ENCODE measurements at places on chromosomes 12 and 14. TPM values are rescaled to one million over a fixed set of nuclear protein-coding genes. Genes with fewer than 3 reads are reported as not detected.

The KRT80 gene
- 8.1 TPM for polyA plus RNA-seq

The KCNA1 gene
- not detected for polyA plus RNA-seq

The RNASE2 gene
- 0.45 TPM for polyA plus RNA-seq

The SSTR1 gene
- 8.1 TPM for polyA plus RNA-seq

The CCDC197 gene
- polyA plus RNA-seq: not detected

The ABCC9 gene
- 1.4 TPM for polyA plus RNA-seq

The LRRC10 gene
- polyA plus RNA-seq: not detected

The MSI1 gene
- 3.0 TPM for polyA plus RNA-seq

The REP15 gene
- 0.80 TPM for polyA plus RNA-seq

The CEBPE gene
- polyA plus RNA-seq: not detected

The RFLNA gene
- 0.30 TPM for polyA plus RNA-seq

Data from pancreas (tissue), 10 donors.